ENCODE measurements at places on chromosomes 7 and 10.
A peak's percentile ranks its signal among the peaks of the same experiment; 100 is the strongest.

GRCh38 chr10:123139521-123140163, 3.9 kb downstream of the HMX3 start:
- no peak for DNase-seq

GRCh38 chr7:2203766-2204300, 28.9 kb downstream of the MAD1L1 start:
- DNase-seq, result no peak

- no peak for DNase-seq
Measured at GRCh38 chr7:158651968-158652565, 52.5 kb downstream of the NCAPG2 start.

- DNase-seq, result no peak
Measured at GRCh38 chr10:21722209-21722608, 188.2 kb downstream of the MLLT10 start.

- no peak for DNase-seq
Measured at GRCh38 chr7:7110706-7111105, 71.6 kb upstream of the C1GALT1 start.

DNA sequence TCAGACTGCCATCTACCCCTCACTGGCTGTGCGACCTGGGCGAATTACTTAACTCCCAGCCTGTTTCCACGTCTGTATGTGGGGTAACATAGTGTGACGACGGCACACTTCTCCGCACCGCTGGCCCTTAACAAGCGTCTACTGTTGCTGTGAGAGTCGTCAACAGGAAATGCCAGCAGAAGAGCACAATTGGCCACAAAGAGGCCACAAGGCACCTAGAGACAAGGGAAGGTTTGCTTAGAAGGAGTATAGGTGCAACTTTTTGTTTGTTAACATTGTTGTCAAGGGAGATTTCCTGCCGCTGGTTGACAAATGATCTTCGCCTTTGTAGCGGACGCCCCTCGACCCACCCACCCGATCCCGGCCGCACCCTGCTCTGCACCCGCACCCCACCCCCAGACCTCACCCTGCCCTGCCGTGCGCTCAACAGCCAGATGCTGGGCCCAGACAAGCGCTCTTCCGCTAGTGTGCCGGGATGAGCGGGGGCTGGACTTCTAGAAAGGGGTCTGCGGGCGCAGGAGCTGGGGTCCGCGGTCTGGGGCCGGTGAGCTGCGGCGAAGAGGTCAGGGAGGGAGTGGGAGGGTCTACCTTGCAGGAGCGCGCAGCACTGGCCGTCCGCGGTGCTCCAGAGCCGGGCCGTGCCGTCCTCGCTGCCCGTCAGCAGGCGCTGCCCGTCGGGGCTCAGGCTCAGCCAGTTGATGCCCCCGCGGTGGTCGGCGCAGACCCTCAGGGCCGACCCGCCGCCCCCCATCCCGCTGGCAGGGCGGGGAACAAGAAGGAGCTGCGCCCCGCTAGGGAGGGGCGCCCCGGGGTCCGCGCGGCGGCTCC, 785 bp downstream of the WDR86 start:
- no peak for DNase-seq

DNA sequence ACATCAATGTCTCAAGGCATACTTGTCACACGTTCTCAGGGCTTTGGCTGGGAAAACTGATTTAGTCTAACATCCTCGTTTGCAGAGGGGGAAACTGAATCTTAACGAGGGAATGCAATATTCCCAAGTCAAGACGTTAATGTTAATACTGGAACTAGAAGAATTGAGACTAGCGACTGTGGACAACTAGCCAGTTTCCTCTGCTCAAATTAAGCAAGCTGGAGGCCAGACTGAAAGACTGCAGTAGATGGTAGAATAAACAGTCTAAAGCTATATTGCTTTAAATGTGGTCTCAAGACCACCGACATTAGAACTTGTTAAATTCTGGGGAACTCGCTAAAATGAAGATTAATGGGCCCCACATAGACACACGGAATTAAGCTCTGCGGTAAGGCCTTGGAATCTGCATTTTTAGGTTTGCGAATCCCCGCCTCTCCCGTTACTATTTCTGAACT, 639 bp upstream of the TFAM start:
- DNase-seq, result no peak

DNA sequence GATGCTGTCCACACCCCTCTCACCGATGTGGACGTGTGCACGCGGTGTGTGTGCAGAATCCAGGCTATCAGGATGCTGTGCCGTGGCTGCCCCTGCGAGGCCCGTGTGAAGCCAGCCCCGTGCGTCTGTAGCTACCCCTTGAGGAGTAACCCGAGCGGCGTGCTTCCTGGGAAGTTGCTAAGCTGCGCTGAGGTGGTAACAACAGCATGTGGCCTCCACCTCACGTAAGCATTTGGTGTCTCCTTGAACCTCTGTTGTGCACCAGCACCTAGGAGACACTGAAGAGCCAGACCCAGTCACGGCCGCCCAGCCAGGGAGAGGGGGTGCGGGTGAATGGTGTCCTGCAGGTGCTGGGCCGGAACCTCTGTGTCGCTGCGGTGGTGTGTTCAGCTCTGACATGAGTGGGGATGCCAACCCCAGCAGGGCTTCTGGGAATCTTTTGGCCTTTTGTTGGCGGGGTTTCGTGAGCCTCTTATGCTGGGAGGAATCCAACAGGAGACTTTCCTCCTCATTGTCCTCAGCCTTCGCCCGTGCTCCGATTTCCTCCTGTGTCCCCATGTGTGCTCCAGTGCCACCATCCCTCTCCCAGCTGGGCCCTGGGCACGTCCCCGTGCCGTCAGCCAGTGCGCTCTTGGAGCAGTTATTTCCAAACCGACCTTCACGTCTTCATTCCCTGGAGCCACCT, 60.4 kb downstream of the DNAJB6 start:
- no peak for DNase-seq

DNA sequence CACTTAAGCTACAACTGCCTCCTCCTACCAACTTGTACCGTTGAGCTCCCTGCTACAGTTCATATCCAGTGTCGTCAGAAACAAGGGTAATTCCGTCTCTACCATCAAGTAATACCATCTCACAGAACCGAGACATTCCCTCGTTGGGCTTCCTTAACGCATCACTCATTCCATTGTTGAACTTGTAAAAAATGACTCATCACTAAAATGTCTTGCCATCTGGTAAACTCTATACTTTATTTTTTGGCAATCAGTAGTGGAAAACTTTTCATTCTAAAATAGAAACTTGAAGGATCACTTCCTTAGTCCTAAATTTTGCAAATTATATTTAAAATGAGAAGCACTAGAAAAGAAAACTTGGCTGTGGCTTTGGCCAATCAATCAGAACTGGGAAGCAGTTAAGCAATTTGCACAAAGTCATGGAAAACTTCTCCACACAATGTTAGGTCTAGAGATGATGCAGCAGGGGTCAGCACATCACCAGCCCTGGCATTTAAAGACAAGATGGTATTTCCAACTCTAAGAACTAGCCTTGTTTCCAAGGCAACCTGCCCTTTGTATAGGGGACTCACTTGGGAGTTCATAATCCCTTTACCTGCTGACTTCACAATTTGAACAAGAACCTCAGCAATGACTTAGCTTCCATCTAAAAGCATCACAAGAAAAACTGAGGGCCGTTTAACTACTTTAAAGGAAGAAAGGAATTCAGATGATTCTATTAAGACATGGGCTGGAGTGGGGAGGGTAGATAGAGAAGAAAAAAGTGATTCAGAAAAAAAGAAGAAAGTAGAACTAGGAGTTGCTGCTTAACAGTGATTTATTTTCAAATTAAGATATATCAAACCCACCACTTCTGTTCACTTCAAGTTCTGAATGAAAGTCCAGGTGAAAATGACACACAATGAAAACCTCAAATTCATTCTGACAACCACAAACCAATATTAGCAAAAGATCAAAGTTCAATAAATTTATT, 288.1 kb downstream of the PARD3 start:
- DNase-seq, result no peak

DNA sequence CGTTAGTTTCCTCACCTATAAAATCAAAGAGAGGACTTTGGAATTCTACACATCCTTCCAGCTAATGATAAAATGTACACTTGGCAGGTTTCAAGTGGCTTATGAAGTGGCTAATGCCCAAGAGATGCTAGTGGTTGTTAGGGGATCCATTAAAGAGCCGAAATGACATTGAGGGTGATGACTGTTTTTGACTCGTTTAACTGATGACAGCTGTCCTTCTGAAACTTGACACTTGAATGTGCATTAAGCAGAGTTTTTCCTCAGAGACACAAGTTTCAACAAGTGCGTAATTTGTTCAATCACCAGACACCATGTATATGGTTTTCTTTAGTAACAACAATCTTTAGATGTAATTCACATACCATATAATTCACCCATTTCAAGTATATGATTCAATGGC, 1.6 kb upstream of the PRF1 start:
- no peak for DNase-seq

- no peak for DNase-seq
Measured at GRCh38 chr10:78900715-78901430, 167.9 kb upstream of the ZMIZ1 start.

- DNase-seq, result no peak
Measured at GRCh38 chr10:33878238-33878786, 543.8 kb upstream of the NRP1 start.

DNA sequence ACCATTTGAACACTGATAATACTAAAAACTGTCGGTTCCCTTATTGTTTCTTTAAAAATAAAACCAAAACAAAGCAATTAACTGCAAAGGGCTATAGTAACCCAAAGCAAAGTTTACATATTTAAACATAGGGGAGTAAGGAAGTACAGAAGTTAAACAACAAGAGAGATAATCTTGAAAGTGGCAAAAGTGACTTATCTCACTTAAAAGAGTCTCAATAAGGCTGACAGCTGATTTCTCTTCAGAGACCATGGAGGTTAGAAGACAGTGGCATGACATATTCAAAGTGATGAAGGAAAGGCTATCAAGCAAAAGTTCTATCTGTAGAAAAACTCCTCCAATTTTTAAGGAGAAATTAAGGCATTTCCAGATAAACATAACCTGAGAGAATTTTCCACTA, 233.5 kb upstream of the HDAC9 start:
- no peak for DNase-seq

DNA sequence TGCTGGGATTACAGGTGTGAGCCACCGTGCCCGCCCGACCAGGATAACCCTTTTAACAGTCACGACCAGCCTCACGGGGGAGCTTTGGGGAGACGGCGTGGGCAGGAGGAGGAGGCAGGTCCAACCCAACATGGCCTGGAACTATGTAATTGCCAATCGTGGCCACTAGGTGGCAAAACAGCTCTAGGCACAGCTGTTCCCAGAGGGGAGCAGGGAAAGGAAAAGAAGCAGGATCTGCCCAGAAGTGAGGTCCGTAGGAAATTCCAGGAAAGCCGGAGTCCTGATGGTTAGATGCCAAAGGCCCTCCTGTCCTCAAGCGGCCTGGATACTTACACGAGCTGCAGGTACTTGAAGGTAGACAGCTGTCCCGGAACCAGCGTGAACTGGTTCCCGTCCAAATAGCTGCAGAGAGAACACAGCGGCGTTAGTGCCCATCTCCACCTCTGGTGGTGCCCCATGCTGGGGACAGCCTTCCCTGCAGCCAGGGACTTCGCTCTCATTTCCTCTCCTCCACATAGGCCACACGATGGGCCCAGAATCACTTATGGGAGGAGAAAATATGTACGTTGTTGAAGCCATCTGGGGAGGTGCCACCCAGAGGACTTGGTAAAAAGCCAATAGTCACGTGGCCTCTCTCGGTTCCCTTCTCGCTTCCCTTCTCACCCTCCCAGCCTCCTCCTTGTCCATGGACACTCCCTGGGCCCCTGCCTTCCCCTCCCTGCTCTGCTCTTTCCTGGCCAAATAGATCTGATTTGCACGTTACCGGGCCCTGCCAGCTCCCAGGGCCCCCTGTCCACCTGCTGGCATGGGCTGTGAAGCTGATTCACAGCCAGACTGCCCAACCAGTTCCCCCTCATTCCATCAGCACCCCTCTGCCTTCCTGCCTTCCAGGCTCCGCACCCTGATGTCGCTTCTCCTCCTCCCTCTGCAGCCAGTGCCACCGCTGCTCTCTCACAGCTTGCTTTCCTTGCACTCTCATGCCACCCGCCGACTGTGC, 148.1 kb downstream of the SLIT1 start:
- peak; percentile 62 for DNase-seq

GRCh38 chr10:130575756-130576285, 439.6 kb downstream of the GLRX3 start:
- no peak for DNase-seq

DNA sequence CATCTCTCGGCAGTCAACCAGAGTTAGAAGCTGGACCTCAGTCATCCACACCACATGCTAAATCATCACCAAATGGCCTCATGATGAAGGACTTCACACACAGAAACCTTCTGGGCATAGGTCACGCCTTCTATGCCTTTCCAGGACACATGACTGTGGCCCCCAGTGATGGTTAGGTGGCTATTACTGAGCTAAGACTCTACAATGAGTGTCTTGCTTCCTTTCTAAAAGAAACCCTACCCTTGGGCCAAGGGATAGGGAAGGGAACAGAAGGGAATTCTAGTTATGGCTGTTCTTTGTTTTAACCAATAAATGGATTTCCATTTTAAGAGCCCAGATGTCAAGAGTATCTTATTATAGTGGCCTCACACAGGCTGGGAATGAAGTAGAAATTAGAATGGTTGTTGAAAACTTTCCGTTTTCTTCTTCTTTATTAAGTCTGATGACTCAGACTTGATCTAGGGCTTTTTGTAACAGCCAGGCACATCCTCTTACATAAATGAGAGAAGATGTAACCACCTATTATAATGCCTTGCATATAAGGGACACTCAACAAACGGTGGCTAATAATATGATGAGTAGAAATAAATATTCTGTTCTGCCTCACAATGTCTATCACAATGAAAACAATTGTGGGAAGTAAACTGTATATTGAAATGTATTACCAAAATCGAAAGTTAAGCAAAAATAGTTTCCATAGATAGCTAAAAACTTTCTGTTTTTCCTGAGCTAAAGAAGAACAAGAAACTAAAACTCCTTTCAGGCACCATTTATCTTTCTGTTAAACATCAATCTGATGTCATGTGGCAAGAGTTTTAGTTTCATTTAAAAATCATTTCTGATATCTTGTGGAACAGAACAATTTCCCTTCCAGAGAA, 62.5 kb upstream of the TOMM7 start:
- DNase-seq, result no peak

DNA sequence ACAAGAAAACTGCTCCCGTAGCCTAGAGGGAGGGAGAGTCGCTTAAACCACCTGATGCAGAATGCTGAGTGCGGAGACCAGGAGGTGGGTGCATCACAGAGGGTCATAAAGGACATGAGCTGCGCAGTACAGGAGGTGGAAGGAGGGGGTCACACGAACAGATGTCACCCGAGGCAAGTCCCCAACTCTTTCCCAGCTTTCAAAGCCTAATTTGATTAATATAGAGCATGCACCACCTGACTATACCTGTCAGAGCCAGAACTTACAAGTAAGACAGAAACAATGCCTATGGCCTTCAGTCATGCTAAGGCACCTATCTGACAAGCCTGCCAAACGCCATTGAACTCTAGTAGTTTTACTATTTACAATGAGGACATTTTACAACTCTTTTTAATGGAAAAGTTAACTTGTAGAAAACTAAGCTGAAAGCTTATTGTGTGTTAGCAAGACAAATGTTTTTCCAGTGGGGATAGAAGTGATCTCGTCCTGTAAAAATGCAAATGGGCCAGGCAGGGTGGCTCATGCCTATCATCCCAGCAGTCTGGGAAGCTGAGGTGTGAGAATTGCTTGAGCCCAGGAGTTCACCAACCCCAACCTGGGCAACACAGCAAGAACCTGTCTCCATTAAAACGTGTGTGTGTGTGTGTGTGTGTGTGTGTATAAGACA, 1.1 kb upstream of the VOPP1 start:
- DNase-seq, result no peak

GRCh38 chr7:11355399-11356005, 381.8 kb downstream of the PHF14 start:
- no peak for DNase-seq

All from stimulated activated CD4-positive, alpha-beta T cell treated with anti-CD3 and anti-CD28 coated beads, TNF-alpha, amount 100 ng/mL, for 4 hours (primary cell).